ENCODE measurements at places on chromosomes 4 and X.

GRCh38 chr4:601612-602558, 23.5 kb upstream of the PDE6B start:
- no peak for DNase-seq

- no peak for DNase-seq
Observed at GRCh38 chr4:6527259-6527658, 47.7 kb upstream of the MAN2B2 start.

- DNase-seq: no peak
Observed at GRCh38 chrX:28668303-28668702, 81.1 kb downstream of the IL1RAPL1 start.

DNA sequence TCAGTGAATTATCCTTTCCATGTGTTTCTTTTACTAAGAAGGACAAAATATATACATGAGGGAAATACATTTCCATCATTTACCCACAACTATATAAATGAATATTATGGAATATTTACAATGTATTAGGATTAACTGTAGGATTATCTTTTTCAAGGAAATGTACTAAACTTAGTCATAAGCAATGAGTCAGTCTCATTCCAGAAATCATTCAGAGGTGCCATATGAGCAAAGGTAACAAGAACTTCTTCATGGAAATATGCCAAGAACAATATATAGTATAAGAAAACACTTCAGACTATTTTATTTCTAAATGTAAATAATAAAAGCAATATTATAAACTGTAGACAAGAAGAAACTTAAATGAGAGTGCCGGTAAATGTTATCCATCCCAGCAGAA, 67.1 kb downstream of the USP38 start:
- DNase-seq: no peak

GRCh38 chrX:105282077-105282476, 61.6 kb upstream of the TEX13A start:
- DNase-seq: no peak

DNA sequence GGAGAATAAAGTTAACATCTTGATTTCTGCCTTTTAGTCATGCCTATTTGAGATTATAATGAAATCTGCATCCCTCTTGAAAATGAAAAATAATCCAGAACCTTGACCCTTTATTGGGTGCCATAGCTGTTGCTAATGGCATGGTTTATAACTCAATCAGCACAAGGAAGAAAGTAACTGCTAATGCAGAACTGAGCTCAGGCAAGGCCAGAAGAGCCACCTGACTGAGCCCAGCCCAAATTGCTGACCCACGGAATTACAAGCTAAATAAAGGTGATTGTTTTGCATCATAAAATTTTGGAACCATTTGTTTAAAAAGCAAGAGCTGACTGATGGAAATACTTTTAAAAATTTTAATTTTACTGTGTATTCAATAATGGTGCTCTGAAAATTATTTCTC, 76.4 kb upstream of the TBL1X start:
- DNase-seq: no peak

DNA sequence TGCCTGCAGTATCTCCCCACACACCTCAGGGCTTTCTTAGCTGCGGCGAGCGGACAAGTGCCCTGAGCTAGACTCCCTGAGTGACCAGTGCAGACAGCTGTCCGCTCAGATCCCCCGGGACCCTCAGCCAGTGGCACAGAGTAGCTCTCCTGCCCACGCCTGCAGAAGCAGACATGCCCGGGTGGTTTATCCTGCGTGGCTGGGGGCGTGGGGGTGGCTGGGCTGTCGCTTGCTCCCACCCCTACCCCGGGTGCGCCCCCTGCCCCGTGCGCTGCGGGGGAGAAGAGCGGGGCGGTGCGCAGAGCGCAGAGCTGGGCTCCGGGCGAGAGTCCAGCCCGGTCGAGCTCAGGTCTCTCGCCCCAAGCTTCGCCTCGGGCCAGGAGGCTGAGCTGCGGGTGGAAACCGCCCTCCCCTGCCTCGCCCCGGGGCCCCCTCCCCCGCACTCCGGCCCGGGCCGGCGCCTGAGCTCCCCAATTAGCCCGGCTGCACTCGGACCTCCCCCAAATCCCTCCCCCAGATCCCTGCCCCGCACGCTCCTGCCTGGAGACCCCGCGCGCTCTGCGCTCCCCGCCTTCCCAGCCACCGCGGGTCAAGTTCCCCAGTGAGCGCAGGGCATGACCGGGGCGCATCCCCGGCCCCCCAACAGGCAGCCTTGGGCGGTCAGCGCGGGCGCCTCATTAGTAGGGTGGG, 11.7 kb upstream of the SHOX start:
- no peak for DNase-seq

DNA sequence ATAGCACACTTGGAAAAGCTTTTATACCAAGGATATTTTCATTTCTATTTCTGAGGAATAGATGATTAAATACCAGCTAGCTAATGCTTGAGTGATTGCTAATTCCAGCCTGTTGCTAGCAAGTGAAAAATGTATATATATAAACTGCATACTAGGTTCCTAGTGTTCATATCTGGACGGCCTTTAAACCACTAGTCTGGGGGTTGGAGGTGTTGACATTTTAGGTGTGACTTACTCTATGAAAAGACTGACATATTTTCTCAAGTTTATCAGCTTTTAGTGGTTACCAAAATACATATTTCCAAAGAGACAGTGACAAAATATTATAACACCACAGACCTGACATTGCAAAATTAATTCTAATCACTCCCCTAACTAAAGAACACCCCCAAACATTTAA, 44.7 kb downstream of the MTMR8 start:
- DNase-seq: no peak

- no peak for DNase-seq
Observed at GRCh38 chrX:132119821-132120515, 7.9 kb downstream of the FRMD7 start.

GRCh38 chr4:169098969-169099690, 89.1 kb upstream of the CBR4 start:
- no peak for DNase-seq

Measured in stimulated activated effector memory CD8-positive, alpha-beta T cell treated with anti-CD3 and anti-CD28 coated beads, Interleukin-12 subunit alpha, Interleukin-12 subunit beta, amount 100 ng/mL, for 72 hours (primary cell).